ENCODE measurements at places on chromosomes 3 and 15. TPM values are rescaled to one million over a fixed set of nuclear protein-coding genes. Genes with fewer than 3 reads are reported as not detected.

Gene GHSR
- total RNA-seq: not detected

Gene CFAP100
- not detected for total RNA-seq

Gene CGNL1
- under 0.01 TPM for total RNA-seq

Gene KPNA1
- 34.7 TPM for total RNA-seq

Gene HRG
- total RNA-seq: not detected

Gene CLDN1
- total RNA-seq: 0.59 TPM

Gene SAMMSON
- 0.48 TPM for total RNA-seq

Gene TMEM212
- not detected for total RNA-seq

Gene CD96
- total RNA-seq: 4.2 TPM

DNA sequence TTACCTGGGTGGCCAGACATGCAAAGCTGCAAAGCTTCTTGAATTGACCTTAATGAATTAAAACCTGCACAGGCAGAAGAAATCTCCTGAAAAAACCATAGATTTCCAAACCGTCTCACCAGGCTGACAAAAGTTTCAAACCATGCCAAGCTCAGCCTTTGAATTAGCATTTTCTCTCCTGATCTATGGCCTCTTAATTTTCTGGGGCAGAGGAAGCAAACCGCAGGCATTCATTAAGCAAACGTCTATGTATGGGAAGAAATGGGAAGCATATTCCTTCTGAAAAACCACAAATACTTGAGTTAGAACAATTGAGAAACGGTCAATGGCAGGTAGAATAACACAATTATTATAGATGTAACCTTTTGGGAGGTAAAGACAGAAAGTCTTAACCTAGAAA lies 500.2 kb upstream of the NR2F2 start:
- no peak for DNase-seq

DNA sequence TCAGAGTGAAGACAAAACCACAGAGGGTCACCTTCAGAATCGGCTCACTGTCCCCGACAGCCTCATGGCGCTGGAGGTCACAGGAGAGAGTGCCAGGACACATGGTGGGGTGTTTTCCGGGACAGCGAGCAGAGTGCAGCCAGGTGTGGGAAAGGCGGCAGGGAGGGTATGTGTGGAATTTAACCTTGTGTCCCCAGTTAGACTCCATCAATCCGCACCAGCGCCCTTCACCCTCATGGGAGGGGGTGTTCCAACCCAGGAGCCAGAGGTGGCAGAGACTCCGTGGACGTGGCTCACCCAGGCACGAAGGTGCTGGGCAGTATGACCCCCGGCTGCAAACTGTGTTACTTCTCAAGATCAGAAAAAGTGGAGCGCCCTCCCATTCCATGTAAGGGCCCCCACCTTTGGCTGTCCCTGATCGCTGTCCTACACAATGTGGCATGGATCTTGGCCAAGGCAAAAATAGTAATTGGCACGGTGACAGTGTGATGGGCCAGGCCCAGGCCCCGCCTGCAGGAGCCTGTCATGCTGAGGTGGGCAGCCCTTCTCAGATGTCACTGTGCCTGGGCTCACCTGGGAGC lies 190.3 kb downstream of the XXYLT1 start:
- DNase-seq: no peak

GRCh38 chr3:193008654-193009053 lies 91.0 kb upstream of the MB21D2 start:
- no peak for DNase-seq

DNA sequence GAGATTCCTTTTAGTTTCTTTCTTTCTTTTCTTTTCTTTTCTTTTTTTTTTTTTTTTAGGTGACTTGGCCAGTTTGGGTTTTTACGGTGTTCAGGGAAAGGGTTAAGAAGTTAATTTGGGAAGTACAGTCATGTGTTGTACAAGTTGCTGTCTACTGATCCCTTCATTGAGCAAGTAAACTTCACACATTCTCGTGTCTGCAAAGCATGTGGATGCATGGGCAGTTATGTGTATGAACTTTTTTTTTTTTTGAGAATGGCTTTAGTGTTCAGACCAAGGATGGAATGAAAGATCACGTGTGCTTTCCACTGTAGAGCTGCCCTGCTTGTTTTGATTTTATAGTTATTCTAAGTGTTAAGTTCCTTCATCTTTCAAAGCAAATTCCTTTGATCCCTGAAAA lies 132.3 kb downstream of the PGPEP1L start:
- DNase-seq: no peak

- DNase-seq: no peak
Measured at GRCh38 chr3:187641320-187642016, 28.7 kb downstream of the SST start.

DNA sequence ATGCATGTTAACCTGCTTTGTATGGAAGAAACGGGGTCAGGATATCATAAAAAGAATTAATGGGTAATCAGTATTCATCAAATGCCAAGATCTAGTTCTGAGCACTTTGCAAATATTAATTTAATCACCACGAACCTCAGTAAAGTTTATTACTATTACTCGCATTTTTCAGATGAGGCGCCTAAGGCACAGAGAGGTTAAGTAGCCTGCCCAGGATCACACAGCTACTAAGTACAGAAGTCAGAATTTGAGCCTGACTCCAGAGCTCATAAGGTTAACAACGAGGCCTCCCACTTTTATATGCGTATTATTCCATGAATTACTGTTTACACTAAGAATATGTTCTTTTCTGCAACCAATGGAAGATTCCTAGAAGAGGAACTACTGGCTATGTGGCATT lies 109.6 kb upstream of the KLF13 start:
- no peak for DNase-seq

DNA sequence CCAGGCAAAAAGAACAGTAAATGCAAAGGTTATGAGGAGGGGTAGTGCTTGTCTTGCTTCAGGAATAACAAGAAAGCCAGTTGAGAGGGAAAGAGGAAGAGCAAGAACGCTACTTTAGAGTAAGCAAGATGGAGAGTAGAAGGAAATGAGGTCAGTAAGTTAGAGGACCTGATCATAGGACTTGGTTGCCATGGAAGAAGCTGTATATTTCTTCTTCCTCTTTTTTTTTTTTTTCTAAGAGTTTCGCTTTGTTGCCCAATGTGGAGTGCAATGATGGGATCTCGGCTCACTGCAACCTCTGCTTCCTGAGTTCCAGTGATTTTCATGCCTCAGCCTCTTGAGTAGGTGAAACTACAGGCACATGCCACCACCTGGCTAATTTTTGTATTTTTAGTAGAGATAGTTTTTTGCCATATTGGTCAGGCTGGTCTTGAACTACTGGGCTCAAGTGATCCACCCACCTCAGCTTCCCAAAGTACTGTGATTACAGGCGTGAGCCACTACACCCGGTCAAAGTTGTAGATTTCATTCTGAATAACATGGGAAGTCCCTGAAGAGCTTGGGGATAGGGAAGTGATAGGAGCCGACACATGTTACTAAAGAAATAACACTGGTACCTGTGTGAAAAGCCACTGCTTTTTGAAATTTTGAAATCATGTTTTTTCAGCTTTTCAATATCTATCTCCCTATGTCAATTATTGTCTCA lies 527.9 kb upstream of the NAALADL2 start:
- DNase-seq: no peak

DNA sequence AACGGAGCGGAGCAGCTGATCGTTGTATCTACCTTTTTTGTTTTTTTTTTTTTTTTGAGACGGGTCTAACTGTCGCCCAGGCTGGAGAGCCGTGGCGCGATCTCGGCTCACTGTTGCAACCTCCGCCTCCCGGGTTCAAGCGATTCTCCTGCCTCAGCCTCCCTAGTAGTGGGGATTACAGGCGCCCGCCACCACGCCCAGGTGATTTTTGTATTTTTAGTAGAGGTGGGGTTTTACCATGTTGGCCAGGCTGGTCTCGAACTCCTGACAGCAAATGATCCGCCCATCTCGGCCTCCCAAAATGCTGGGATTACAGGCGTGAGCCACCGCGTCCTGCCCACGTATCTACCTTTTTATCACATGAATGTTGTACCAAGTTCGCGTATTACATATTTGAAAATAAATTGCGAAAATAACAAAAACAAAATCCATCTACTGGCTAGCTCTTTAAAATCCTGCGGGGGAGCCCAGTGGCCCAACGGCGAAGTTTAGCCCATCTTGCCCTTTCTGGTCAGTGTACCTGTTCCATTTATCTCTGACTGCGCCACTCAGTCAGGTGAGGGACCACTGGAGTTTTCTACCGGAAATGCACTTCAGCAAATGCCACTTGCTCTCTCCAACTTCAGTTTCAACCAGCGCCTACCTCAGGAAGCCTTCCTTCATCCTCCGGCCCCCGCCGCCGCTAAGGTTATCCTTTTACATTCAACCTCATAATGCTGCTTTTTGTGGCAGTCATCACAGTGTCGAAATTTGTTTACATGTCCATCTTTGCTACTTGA lies 1.2 kb upstream of the EIF3J start:
- peak; percentile 32 for DNase-seq

DNA sequence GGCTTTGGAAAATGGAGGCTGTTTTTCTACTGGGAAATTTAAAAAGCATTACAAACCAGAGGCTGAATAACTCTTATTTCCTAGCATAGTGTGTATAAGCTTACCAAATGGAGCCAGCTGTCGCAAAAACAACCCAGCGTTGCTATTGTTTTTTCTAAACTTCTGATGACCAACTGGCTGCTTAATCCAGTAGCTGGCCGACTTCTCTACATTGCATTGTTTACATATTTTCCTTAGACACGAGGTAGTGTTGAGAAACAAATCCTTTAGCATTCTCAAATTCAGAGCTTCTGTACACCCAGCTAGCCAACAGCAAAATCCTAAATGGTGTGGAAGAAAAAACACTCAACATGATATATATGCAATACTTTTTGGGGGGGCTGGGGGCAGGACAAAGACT lies 161.0 kb upstream of the ADAMTS9 start:
- no peak for DNase-seq

DNA sequence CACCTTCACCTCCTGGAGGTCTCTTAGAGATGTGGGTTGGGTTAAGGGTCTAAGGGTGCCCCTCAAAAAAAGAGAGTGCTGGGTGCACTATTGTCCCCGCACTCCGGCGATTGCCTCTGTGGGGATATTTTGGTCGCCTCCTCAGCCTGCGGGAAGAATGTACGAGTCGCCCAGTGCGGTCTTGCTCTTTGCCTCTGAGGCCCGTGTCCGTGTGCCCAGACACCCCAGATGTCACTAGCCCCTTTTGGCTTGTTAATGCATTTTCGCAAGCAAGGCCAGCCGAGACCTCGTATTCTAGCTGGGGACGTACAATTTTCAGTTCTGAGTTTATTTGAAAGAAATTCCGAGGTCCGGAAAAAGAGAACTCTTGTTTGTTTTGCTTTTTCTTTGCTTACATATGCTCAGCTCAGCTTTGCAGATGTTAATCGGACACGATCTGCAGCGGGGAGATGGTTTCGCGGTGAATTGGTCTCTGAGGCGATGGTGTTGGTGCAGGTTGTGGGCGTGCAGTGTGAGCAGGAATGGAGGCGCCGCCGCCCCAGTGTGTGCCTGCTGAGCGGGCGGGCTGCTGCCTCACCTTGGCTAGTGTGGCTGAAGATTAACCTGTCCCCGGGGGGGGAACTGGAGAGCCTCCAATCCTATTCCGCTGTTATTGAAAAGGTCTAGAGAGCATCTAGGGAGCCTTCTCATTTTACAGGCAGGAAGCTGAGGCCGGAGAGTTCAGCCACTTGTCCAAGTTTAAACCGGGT lies 1.4 kb downstream of the ST6GAL1 start:
- no peak for DNase-seq

DNA sequence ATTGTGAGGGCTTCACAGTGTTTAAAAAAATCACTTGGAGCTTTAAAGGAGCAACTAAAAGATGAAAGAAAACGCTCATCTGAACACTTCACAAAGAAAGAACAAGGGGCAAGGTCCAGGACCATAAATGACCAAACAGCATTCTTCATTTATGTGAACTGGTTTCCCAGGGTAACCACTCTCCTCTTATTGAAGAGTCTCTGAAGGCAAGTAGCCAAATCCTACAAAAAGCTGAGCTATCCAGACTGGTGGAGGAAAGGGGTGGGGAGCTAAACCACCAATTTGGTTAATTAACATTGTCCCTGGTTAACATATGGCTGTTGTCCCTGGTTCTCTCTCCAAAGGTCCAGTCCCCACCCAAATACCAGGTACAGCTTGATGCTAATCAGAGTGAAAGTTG lies 58.1 kb downstream of the OSBPL10 start:
- no peak for DNase-seq

GRCh38 chr3:49257187-49257586 lies 19.8 kb downstream of the C3orf62 start:
- DNase-seq: no peak

DNA sequence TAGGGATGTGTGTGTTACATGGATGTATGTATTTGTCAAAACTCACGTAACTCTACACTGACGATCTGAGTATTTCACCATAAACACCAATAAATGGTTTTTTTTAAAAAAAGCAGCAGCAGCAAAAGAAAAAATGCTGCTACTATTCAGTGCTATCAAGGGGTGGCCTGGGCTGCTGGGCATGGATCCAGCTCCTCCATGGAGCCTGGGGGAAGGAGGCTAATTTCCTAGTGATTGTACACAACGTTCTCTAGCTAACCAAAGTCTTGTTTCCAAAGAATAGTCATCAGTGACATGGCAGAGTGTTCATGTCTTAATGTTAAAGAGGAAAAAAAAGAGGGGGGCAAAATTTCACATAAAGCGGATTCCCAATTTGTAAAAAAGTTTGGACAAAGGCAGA lies 29.0 kb downstream of the POMGNT2 start:
- no peak for DNase-seq

DNA sequence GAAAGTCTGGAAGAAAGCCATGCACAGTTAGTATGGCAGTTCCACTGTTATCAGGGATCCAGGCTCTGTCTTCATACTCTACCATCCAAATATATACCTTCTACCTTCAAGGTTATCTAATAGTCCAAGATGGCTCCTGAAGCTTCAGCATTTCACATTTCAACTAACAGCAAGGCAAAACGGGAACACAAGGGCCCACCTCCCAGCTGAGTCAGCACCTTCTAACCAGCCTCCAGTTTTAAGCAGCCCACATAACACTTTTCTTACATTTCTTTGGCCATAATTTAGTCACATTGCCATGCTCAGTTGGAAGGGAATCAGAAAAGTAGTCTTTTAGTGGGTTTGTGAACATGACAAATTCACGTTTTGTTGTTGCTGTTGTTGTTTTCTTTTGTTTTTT lies 15.4 kb upstream of the MSL2 start:
- no peak for DNase-seq

DNA sequence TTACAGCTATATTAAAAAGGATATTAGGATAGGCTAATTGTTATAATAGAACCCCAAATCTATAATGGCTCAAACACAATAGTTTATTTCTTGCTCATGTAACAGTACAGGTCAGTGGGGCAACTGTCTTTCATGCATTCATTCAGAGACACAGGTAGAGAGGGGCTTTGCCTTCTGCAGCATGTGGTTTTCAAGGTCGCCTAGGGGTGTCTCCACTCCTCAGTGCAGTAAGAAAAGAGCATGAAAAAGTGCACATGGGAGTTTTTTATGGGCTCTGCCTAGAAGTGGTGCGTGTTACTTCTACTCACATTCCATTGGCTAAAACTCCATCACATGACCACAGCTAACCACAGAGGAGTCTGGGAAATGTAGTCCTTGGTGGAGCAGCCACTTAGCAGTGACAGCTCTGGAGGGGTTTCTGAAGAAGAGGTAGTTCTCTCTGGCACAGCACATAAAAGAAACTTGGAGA lies 1.8 kb downstream of the ZBTB38 start:
- DNase-seq: peak; percentile 94

DNA sequence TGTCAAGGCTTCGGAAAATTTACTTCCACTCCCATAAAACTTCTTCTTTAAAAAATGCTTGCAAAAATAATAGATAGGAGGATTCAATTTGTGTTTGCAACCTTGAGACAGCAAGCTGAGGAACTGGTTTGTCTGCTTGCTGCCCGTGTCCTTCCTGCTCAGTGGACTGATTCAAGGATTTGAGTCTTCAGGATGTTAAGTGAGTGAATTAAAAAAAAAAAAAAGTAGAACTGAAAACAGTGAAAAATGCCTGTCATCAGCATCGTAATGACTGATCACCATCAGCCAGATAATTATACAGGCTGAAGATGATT lies 453.7 kb downstream of the FGF12 start:
- no peak for DNase-seq
